SW480 (cell line): ENCODE measurements at places on chromosomes 7 and 10.
A peak's percentile ranks its signal among the peaks of the same experiment; 100 is the strongest.

GRCh38 chr10:62017491-62017870 is 116.0 kb downstream of the ARID5B start:
- no peak for DNase-seq

- peak; percentile 86 for DNase-seq
Observed at GRCh38 chr10:30359373-30360206, 10.5 kb upstream of the MTPAP start.

- no peak for DNase-seq
Observed at GRCh38 chr7:140176122-140176701, 571 bp downstream of the KDM7A start.

DNA sequence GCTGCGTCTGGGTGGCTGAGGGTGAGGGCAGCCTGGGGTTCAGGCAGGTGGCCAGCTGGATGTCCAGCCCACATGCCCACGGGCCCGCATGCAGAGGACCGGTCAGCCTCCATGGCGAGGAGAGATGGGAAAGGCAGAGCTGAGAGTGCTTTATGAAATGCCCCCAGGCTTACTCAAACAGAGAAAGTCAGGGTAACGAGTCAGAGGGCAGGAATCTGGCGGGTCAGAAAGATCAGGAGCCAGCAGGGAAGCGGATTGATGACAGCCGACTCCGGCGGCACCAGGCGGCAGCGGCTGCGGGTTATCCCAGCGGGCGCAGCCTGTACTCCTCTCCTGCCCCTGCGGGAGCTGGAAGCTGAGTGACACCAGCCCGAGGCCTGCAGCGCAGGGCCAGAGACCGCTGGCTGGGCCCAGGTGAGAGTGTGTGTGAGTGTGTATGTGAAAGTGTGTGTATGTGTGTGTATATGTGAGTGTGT is 13.4 kb downstream of the SLC13A4 start:
- DNase-seq = no peak
